ENCODE measurements at places on chromosomes 16 and 17. TPM values are rescaled to one million over a fixed set of nuclear protein-coding genes. Genes with fewer than 3 reads are reported as not detected.
A peak's percentile ranks its signal among the peaks of the same experiment; 100 is the strongest.

DNA sequence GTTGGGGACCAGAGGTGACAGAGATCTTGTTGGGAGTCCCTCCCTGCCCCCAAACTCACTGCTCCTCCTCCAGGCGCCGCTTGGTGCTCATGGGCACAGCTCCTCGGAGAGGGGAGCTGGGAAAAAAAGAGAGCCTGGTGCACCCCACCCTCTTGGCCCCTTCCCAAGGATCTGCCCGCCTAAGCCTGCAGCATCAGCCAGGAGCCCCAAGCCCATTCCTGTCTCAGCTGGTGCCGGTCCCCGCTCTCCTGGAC, 400 bp downstream of the HCFC1R1 start:
- peaks cover 27% of the 10 kb centered on the region for H3K4me1 ChIP-seq
- no peaks in the 10 kb centered on the region for H3K27me3 ChIP-seq

- DNase-seq = no peak
- no peaks in the 10 kb centered on the region for H3K27me3 ChIP-seq
- no peaks in the 10 kb centered on the region for H3K4me1 ChIP-seq
- no peak overlapping the region for H3K27ac ChIP-seq
- H3K36me3 ChIP-seq = peaks cover 94% of the 10 kb centered on the region
Measured at GRCh38 chr17:8503368-8503767, 67.7 kb downstream of the NDEL1 start.

DNA sequence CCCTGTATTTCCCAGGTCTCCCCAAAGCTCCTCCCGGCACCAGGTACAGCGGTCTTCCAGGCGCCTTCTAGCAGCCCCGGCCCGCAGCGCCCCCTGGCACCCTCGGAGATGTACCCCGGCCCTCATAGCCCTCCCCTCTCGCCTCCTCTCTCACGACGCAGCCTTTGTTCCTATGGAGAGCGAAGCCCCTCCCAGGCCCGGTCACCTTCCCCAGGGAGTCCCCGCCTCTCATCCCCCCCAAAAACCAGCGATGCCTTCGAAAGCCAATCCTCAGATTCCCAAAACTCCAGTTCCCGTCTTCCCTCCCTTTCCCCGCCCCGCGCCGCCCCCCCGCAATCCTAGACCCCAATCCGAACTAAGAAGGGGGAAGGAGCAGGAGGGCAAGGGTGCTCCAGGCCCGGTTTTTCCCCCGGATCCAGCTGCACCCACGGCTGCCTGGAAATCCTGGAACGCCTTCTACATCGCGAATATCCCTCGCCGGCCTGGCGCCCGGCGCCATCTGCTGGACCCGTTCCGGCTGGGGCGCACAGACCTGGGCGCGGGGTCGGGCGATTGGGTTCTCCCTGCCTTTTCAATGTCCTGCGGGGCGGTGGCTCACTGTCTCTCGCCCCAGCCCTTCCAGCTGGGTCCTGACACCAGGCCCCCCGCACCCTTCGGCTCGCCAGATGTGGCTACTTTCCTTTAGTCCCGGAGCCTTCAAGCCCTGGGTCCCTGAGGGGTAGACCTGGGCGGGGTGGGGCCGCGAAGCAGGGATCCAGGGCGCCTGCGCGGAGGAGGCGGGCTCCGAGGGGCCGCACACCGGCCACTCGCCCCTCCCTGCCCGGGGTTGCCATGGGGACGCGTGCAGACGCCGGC, at the start of gene DNAH2:
DNAH2 (plus strand) TSS at position 844 of the 855 bp plus-strand sequence. CDS start 1,991 bp downstream, outside the sequence.
- no peak within 1 kb of the TSS for H3K27ac ChIP-seq
- H3K4me1 ChIP-seq = peaks cover 11% of the 10 kb centered on the region
- H3K4me3 ChIP-seq = peak within 1 kb of the TSS; percentile 45
- peak; percentile 84 for DNase-seq
- H3K27me3 ChIP-seq = peaks cover 46% of the 10 kb centered on the region
- H3K36me3 ChIP-seq = no peaks in the 10 kb centered on the region

- no peaks in the 10 kb centered on the region for H3K36me3 ChIP-seq
- H3K4me3 ChIP-seq = no peak overlapping the region
- no peak overlapping the region for H3K27ac ChIP-seq
- DNase-seq = no peak
- H3K4me1 ChIP-seq = no peaks in the 10 kb centered on the region
Measured at GRCh38 chr17:53792997-53793396, 29.7 kb upstream of the KIF2B start.

- no peak overlapping the region for H3K27ac ChIP-seq
- no peaks in the 10 kb centered on the region for H3K36me3 ChIP-seq
- DNase-seq = no peak
- peaks cover 14% of the 10 kb centered on the region for H3K4me1 ChIP-seq
- peaks cover 24% of the 10 kb centered on the region for H3K27me3 ChIP-seq
- no peak overlapping the region for H3K4me3 ChIP-seq
Measured at GRCh38 chr16:2016407-2016922, 3.1 kb upstream of the NPW start.

- H3K27ac ChIP-seq = peak overlapping the region; percentile 3
- H3K27me3 ChIP-seq = no peaks in the 10 kb centered on the region
- DNase-seq = no peak
- H3K4me1 ChIP-seq = peaks cover 19% of the 10 kb centered on the region
- no peaks in the 10 kb centered on the region for H3K36me3 ChIP-seq
Measured at GRCh38 chr16:54431041-54431996, 144.7 kb upstream of the IRX3 start.

The UBE2O gene
- 18.6 TPM for total RNA-seq

DNA sequence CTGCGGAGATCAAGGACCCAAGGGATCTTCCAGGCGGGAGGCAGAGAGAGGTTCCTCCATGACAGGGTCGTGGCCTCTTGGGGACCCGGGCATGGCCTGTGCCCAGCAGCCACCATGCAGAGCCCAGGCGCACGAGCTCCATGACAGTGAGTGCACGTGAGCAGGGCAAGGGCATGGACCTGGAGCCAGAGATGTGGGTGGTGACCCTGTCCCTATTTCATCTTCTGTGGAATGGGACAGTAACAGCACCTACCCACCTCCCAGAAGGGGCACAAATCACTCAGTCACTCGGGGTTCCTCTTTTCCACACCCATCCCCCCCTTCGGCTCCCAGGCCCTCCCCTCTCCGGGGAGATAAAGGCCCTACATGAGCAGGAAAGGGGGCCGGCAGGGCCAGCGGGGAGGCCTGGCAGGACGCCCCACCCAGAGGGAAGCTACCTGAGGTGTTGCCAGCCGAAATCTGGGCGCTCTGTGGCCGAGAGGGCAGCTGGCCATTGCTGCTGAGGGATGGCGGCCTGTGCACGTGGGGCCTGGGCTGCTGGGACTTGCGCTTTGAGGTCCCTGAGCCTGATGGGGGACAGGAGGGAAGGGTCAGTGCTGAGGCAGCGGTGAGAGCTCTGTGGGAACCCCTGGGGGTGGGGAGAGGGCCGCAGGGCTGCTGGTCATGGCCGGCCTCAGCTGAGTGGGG, 10.4 kb downstream of the UBALD2 start:
- no peak for DNase-seq
- peaks cover 65% of the 10 kb centered on the region for H3K36me3 ChIP-seq
- no peak overlapping the region for H3K27ac ChIP-seq
- no peak overlapping the region for H3K4me3 ChIP-seq
- H3K27me3 ChIP-seq = no peaks in the 10 kb centered on the region
- peaks cover 8% of the 10 kb centered on the region for H3K4me1 ChIP-seq

DNA sequence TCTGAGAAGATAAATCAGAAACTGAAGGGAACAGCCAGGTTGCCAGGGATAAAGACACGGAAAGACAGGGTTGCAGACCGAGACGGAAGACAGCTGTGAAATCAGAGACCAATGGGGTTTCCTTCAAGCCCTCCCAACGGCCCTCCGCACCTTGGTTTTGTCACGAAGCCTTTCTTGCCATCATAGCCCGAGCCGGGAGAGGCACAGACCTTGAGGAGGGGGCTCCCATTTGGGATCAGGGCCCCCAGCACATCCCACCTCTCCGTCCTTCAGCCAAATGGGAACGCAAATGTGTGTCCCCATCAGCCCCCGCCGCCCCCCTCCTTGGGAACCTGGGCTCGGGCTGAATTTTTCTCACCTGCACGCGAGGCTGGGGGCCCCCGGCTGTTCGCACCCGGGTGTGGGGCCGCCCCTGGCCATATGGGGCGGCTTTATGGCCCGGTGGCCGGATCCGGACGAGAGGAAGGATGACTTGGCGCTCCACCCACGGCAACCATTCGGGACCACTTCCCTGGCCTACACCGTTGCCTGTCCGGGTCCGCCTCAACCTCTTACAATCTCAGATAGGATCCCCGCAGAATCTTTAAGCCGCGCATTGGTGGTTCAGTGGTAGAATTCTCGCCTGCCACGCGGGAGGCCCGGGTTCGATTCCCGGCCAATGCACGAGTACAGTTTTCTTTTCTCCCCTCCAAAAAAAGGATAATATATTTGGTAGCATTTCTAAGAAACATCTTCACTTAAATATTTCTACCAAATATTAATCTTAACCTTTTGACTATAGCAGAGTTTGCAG, 1.4 kb upstream of the HES7 start:
- peak; percentile 78 for DNase-seq
- peaks cover 45% of the 10 kb centered on the region for H3K4me1 ChIP-seq
- H3K36me3 ChIP-seq = no peaks in the 10 kb centered on the region
- H3K27me3 ChIP-seq = peaks cover 22% of the 10 kb centered on the region

DNA sequence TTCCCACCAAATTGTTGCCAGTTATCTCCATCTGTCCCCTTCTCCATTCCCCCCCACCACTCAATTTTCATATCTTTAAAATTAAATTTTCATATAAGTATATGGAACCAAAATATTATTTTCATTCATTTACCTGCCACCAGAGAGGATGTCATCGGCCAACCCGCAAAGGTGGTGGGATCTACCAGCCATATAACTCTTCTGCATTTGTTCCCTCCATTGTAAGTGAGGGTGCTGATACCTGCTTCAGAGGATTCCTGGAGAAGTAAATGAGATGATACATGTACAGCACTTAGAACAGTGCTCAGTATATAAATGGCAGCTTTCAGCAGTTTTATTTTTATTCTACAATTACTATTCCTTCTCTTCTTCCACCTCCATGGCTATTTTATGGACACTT, 15.0 kb downstream of the HLF start:
- H3K4me3 ChIP-seq = no peak overlapping the region
- H3K27me3 ChIP-seq = no peaks in the 10 kb centered on the region
- DNase-seq = no peak
- no peak overlapping the region for H3K27ac ChIP-seq
- H3K36me3 ChIP-seq = no peaks in the 10 kb centered on the region
- no peaks in the 10 kb centered on the region for H3K4me1 ChIP-seq

- H3K36me3 ChIP-seq = peaks cover 17% of the 10 kb centered on the region
- H3K4me3 ChIP-seq = no peak overlapping the region
- no peak for DNase-seq
- peaks cover 4% of the 10 kb centered on the region for H3K4me1 ChIP-seq
- H3K27me3 ChIP-seq = no peaks in the 10 kb centered on the region
Measured at GRCh38 chr16:31090540-31090939, 1.8 kb upstream of the PRSS53 start.

All from SJSA1 (cell line).